Activated T-cell treated with anti-CD3 and anti-CD28 coated beads, Interleukin-2, amount 50 U/mL, for 72 hours (primary cell): ENCODE measurements at places on chromosomes 16 and 17.

GRCh38 chr16:27642756-27643155, 92.8 kb downstream of the KATNIP start:
- no peak overlapping the region for H3K27ac ChIP-seq
- H3K27me3 ChIP-seq = no peaks in the 10 kb centered on the region
- no peak overlapping the region for H3K4me3 ChIP-seq
- peak; percentile 5 for DNase-seq
- peaks cover 1% of the 10 kb centered on the region for H3K36me3 ChIP-seq

DNA sequence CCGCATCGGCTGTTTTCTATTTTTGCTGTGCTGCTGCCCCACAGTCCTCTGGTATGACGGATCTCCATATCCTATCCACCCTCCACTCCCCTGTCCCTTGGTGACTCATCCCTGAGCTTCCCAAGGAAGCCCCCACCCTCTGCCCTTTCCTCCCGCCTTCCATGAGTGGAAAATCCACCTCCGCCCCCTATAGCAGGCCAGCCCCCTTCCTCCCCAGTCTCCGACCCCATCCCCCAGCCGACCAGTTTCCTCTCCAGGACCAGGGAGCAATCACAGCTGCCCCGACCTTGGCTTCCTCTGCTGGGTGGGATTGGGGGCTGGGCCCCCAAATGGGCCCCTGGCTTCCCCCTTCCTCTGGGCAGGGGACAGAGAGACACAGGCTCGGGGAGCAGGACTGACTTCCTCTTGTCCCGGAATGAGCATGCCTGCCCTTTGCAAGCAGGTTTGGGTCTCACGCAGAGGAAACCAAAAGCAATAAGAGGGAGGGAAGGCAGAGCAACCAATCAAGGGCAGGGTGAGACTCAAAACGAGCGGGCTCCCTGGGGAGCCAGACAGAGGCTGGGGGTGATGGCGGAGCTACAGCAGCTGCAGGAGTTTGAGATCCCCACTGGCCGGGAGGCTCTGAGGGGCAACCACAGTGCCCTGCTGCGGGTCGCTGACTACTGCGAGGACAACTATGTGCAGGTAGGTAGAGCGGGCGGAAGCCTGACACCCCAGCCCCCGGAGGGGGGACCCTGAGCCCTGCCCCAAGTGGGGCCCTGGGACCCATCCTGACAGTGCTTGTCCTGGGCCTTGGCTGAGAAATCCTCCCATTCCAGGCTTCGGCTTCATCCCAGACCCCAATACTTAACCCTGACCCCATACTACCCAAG, at the start of the genes ABI3 and GNGT2:
Gene ABI3 (plus strand): TSS at position 550 of the 872 bp plus-strand sequence. CDS start 18 bp downstream, at position 568.
Gene GNGT2 (minus strand): TSS at position 417 of the 872 bp plus-strand sequence. CDS start 3,152 bp downstream, outside the sequence.
- peak within 1 kb of the TSS; percentile 96 for H3K4me3 ChIP-seq
- H3K4me1 ChIP-seq = peaks cover 65% of the 10 kb centered on the region
- peak within 1 kb of the TSS; percentile 93 for H3K27ac ChIP-seq
- H3K36me3 ChIP-seq = peaks cover 11% of the 10 kb centered on the region
- no peaks in the 10 kb centered on the region for H3K27me3 ChIP-seq

DNA sequence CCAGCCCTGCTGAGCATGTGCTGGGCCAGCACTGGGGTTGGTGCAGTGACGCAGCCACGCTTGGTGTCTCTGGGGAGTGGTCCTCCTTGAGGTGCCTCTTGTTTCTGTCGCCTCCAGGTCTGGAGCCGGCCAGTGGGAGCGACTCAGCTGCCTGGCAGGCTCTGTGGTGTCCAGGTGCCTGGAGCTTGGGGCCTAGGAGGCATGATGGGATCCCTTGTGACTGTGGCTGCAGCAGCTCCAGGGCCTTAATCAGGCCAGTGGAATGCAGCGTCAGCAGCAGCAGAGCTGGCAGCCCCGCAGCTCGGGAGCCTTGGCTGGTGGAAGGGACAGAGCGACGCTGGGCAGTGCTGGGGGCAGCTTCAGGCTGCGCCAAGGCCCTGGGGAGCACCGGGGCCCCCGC, 74.7 kb upstream of the CIBAR2 start:
- H3K36me3 ChIP-seq = peaks cover 5% of the 10 kb centered on the region
- no peaks in the 10 kb centered on the region for H3K4me1 ChIP-seq
- no peak for DNase-seq
- H3K4me3 ChIP-seq = no peak overlapping the region
- H3K27me3 ChIP-seq = peaks cover 6% of the 10 kb centered on the region
- H3K27ac ChIP-seq = no peak overlapping the region

GRCh38 chr16:12347365-12347764, 370.8 kb downstream of the SNX29 start:
- no peaks in the 10 kb centered on the region for H3K4me1 ChIP-seq
- no peaks in the 10 kb centered on the region for H3K27me3 ChIP-seq
- no peak overlapping the region for H3K27ac ChIP-seq

GRCh38 chr16:30998852-30999761, 11.3 kb downstream of the STX1B start:
- no peak overlapping the region for H3K4me3 ChIP-seq
- H3K36me3 ChIP-seq = no peaks in the 10 kb centered on the region
- no peak for DNase-seq
- H3K27ac ChIP-seq = no peak overlapping the region
- H3K4me1 ChIP-seq = peaks cover 20% of the 10 kb centered on the region
